ENCODE measurements at places on chromosomes 3 and 15. TPM values are rescaled to one million over a fixed set of nuclear protein-coding genes. Genes with fewer than 3 reads are reported as not detected.

Gene PLAAT1
- total RNA-seq, result 21.2 TPM

Gene MAPKAPK3
- total RNA-seq, result 10.7 TPM

DNA sequence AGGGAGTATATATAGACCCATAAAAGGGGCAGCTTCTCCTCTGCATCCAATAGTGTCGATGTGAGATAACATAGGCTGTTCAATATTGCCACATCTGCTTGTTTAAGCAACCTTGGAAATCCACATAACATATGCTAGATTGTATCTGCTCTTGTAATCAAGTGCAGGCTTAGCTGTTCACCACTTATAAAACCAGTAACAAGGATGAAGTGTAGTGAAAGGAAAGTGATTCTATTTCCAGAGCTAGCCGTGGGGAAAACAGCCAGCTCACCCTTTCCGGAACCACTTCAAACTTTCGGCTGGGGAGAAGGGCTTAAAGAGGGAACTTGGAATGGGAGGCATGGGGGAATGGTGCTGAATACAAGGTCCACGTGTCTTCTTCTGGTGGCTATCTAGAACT lies 204.0 kb downstream of the TAFA4 start:
- no peak overlapping the region for H3K27ac ChIP-seq
- no peak overlapping the region for H3K4me3 ChIP-seq
- peaks cover 17% of the 10 kb centered on the region for H3K4me1 ChIP-seq

Gene ZMYND10
- 1.3 TPM for total RNA-seq

DNA sequence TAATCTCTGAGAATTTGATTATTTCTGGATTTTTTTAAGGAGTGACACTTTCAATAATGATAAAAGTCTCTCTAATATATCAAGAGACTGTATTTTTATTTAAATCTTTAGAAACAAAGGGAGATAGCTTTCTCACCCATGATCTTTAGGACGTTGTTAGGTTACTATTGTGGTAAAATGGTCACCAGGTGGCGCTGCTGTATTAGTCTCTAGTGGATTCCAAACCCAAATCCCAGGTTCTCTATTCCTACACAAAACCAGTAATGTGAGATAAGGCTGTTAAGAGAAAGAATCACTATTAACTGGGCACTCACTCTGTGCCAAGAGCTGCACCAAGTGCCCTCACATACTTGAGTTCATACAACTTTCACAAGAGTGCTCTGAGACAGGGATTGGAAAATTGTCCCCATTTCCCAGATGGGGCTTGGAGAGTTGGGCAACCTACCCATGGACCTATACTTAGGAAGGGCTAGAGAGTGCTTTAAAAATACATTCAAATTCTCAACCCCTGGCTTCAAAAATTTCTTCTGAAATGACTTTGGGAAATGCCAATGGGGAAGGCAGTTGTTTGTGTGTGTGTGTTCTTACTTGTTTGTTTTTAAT lies 593.4 kb upstream of the TGFBR2 start:
- DNase-seq, result peak; percentile 68
- no peaks in the 10 kb centered on the region for H3K36me3 ChIP-seq
- H3K27ac ChIP-seq, result no peak overlapping the region
- no peaks in the 10 kb centered on the region for H3K27me3 ChIP-seq
- no peaks in the 10 kb centered on the region for H3K4me1 ChIP-seq

DNA sequence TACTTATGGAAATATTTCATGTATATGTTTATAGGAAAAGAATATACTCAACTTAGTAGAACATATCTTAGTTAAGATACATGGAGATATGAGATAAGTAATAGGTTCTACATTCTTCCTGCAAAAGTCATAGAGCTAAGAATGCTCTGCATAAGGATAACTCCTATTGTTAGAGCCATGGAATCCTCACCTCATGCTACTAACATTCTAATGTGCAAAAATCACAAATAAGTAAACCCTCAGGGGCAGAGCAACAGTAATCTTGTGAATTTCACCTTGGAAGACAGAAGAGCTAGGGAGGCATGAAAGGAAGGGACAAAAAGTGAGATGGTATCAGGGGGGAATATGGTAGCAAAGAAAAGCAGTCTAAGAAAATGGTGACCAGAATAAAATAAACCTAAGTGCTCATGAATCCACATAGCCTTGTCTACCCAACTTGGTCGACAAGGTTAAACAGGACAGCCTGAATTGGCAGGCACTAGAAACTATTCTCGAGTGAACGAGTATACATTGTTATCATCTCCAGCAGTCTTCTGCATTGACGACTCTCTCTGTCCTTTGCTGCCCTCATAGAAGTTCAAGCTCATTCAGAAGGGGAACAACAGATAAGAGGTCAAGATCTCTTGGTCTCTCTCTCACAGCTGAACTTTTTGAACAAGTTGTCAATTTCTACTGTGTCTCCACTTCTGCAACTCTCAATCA lies 52.8 kb downstream of the XRN1 start:
- no peaks in the 10 kb centered on the region for H3K27me3 ChIP-seq
- no peak overlapping the region for H3K27ac ChIP-seq
- no peak overlapping the region for H3K4me3 ChIP-seq
- no peak for DNase-seq

Gene SPINT1
- total RNA-seq, result 6.0 TPM

Gene RTP3
- total RNA-seq, result not detected

- H3K27ac ChIP-seq, result peak overlapping the region; percentile 98
- H3K36me3 ChIP-seq, result no peaks in the 10 kb centered on the region
- H3K4me1 ChIP-seq, result peaks cover 23% of the 10 kb centered on the region
- peaks cover 7% of the 10 kb centered on the region for H3K27me3 ChIP-seq
Measured at GRCh38 chr3:32641356-32641755, 43.6 kb upstream of the CNOT10 start.
